ENCODE measurements at places on chromosomes 1 and 21.

GRCh38 chr1:186325239-186325638 is 49.8 kb downstream of the TPR start:
- DNase-seq = peak; percentile 1

- no peak for DNase-seq
These were observed 151.2 kb downstream of the PTBP2 start for GRCh38 chr1:96872757-96873156.

DNA sequence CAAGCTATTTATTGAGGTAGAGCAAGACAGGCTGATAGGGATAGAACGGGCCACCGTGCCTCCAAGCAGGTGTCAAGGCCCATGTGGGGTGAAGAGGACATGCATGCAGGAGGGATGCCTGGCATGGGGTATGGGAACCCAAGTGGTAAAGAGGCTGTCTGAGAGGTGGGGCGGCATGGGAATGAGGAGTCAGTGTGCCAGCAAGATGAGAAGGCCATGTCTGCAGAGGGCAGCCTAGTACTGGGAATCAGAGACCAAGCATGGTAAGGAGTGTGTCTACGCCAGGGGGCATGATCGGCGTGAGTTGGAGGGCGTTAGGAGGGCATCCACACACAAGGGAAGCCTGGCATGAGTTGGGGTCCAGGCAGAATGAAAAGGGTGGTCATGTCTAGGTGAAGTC is 303.7 kb upstream of the PLD5 start:
- DNase-seq = no peak

GRCh38 chr1:167137793-167138510 is 44.1 kb downstream of the STYXL2 start:
- DNase-seq = no peak

- no peak for DNase-seq
These were observed 147.2 kb downstream of the ETS2 start for GRCh38 chr21:38952890-38953289.

DNA sequence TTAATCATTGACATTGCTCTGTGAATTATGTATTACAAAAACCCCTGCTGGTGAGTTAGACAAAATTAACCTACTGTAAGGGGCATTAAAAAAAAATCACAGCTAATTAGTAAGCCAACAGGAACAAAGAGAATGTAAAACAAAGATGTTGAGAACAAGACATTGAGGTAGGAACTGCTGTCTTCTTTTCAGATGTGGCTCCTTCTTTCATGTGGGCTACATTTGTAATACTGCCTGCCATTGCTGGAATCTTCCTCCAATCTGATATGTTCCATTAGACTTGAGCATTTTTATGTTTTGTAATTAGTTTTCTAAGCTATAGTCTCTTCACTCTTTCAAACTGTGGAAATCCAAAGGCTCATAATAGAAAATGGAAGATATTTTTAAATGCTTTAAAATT is 353.0 kb downstream of the ADGRL2 start:
- no peak for DNase-seq

GRCh38 chr1:117568999-117569398 is 36.8 kb upstream of the TENT5C start:
- DNase-seq = no peak

DNA sequence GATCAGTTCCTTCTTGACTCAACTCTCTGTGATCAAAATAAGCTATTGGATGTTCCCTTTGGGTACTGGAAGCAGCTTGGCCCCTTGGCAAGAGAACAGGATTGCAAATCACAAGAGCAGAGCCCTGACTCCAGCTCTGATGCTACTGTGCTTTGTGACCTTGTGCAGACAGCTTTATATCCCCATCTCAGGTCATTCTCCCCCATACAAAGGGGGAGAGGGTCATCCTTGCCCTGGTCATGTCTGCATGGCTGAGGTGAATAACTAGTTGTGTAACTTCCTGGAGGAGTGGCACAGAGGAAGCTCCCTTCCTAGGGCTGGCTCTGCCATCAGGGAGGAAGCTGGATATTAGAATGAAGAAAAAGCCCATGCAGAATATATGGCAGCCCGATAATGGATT is 142.9 kb downstream of the DHRS3 start:
- DNase-seq = no peak

DNA sequence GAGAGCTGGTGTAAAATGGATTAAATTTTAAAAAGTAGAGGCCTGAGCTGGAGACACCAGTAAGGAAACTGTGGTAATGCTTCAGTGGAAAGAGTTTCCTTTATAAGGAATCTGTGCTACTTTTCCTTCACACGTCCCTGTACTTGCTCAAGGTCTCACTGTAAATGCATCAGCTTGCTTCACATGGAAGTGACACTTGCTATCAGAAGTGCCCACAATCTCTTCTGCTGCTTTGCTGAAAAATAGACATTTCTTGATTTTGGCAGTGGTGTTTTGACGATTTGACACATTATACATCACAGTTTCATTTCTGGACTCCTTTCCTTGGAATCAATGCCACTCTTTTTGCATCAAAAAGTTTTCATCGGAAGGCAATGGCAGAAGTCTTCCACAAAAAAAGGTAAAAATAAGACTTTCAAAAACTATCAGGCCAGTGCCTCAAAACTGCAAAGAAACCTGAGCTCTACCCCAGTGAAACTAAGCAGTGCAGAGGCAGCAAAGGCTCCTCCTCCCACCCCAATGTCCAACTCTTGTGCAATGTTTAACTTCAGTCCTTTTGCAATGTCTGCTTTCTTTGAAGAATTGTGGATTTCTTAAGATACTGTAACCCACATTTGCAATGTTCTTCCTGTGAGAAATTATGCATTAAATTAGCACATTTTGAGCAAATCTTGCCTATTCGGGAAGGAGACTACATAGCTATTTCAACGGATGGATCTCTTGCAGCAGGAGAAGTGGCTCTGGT is 18.4 kb upstream of the TSPAN2 start:
- DNase-seq = no peak

GRCh38 chr1:13808729-13809131 is 108.7 kb downstream of the PRDM2 start:
- no peak for DNase-seq

DNA sequence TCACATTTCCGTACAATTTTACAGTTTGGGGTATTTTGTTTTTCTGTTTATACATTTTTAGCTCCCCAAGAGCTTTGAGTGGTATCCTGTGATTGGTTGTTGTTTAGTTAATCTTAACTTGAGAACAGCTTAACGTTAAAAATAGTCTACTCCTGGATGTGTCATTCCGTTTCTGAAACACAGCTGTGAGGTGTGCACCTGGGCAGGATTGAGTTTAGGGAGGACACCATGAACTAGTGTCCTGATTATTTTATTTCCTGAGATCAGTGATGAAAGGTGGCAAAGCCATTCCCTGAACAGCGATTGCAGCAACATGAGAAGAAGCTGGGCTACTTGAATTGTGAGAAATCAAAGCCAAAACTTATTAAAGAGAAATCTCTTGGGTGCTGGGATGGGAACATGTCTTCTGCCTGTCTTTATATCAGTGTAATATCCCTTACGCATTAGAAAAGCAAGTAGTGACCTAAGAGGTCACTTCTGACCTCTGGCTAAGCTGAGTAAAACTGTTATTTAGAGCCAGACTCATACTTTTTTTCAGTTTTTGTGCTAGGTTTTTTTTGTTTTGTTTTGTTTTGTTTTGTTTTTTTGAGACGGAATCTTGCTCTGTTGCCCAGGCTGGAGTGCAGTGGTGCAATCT is 43.4 kb downstream of the ZBTB40 start:
- no peak for DNase-seq

DNA sequence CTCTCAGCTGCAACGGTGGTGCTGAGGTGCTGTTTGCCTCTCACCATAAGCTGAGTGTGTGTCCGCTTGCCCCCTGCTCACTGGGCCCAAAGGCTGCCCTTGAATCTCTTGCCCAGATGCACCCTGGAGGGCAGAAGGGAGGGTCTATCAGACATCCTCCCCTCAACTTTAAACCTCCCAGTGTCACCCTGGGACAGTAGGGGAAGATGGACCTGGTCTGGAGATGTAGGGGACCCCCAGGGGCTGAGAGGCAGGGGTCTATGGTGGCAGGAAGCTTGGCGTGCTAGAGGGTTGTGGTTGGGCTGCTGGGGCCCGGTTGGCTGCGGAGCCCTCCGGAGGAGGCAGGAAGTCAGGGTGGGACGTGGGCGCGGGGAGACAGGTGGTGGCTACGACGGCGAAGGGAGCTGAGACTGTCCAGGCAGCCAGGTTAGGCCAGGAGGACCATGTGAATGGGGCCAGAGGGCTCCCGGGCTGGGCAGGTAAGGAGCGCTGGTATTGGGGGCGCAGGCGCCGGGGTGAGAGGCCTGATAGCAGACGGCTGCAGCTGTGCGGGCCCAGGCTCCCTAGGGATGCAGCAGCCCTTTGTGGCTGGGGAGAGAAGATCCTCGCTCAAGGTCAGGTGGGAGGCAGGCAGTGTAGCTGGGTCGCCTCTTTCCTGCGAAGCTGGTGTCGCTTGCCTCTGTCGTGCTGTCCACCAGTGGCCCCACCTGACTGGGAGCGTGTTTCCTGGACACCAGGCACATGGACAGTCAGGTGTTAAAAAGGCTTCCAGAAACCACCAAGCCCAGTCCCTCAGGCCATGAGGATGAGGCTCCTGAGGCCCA is at the start of gene LCK:
TSS of gene LCK (plus strand) at position 373 of the 824 bp plus-strand sequence. CDS start 23,065 bp downstream, outside the sequence.
- no peak for DNase-seq
